ENCODE measurements at places on chromosomes 1 and 21.

DNA sequence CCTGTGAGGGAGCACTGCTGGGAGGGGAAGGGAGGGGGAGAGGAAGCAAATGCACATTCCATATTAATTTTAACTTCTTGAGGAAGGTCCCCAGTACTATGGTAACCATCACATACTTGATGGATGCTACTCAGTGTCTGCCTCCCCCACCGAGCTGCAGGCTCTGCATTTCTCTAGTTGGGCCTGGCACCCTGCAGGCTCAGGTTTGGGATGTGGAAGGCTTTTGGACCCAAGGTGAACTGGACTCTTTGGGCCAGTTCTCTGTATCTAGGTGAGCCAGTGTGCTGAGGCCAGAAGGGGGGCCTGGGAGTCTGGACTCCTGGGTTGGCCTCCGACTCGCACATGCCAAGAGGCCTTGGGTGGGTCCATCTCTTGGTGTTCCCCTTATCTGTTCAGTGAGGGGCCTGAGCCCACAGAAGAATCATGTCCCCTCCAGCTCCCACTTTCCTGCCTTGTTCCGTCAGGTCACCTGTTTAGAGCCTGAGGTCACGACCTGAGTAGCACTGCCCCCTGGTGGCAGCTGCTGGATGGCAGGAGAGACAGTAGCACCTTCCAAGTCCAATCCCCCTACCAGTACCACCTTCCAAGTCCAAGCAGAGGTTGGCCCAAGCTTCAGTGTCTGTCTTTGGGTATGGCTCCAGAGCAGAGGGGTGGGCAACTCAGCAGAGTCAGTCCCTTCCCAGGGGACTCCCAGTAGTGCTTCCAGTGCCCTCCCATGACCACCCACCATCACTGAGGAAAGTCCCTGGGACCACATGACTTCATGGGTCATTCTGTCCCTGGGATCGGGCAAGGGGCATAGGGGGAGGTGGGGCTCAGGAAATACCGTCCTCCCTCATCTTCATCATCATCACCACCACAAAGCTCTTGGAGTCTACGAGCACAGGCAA is 241.8 kb downstream of the TRABD2B start:
- H3K36me3 ChIP-seq, result no peaks in the 10 kb centered on the region
- peaks cover 14% of the 10 kb centered on the region for H3K27me3 ChIP-seq
- peak; percentile 45 for DNase-seq
- no peak overlapping the region for H3K27ac ChIP-seq
- H3K4me1 ChIP-seq, result no peaks in the 10 kb centered on the region

DNA sequence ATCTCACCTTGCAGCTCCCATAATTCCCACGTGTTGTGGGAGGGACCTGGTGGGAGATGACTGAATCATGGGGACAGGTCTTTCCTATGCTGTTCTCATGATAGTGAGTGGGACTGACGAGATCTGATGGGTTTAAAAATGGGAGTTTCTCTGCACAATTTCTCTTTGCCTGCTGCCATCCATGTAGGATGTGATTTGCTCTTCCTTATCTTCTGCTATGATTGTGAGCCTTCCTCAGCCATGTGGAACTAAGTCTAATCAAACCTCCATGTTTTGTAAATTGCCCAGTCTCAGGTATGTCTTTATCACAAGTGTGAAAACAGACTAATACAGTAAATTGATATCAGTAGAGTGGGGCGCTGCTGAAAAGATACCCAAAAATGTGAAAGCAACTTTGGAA is 195.7 kb downstream of the SLC44A5 start:
- H3K4me3 ChIP-seq, result no peak overlapping the region
- H3K27me3 ChIP-seq, result no peaks in the 10 kb centered on the region
- no peaks in the 10 kb centered on the region for H3K4me1 ChIP-seq
- no peak for DNase-seq
- H3K27ac ChIP-seq, result no peak overlapping the region
- H3K36me3 ChIP-seq, result no peaks in the 10 kb centered on the region

DNA sequence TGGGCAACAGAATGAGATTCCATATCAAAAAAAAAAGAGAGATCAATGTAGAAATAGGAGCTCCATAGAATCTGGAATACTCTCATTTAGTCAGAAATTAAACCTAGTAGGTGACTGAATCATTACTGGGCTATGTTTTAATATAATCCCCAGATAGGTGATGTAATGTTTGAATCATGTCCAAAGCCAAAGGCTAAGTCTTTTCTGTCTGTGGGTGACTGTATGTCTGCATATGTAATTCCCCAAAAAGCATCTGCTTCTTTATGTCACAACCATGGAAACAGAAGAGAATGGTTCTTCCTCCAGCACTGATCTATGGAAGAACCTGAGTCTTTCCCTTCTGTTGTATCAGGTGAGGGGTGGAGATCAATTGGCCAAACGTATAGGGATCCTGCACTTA is 5.8 kb downstream of the LAMC2 start:
- H3K4me3 ChIP-seq, result no peak overlapping the region
- H3K36me3 ChIP-seq, result no peaks in the 10 kb centered on the region
- H3K27me3 ChIP-seq, result peaks cover 14% of the 10 kb centered on the region
- peaks cover 12% of the 10 kb centered on the region for H3K4me1 ChIP-seq

DNA sequence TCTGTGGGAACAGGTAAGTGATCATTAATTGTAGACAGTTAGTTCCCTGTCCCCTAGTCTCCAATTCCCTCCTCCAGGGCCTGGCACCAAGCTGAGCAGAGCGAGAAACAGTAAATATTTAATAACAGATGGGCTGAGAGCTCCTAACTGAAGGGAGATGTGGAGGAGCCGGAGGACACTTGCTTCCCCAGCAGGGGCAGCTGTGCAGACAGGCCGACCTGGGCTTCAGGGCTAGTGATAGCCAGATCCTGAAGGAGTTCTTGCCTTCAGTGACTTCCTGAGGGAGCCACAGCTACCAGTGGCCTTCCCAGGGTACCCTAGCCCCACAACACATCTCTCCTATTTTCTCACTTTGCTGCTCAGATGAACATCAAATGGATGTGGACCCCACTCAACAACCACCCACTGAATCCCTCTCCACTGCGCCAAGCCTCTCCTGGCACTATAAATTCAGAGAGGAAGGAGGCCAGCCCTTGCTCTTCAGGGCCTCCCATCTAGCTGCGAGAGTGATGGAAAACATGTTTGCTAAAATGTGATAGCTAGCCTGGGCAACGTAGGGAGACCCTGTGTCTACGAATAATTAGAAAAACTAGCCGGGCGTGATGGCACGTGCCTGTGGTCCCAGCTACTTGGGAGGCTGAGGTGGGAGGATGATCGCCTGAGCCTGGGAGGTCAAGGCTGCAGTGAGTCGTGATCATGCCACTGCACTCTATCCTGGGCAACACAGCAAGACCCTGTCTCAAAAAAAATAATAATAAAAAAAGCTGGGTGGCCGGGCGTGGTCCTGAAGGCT is 26.9 kb upstream of the SYNC start:
- H3K27me3 ChIP-seq, result peaks cover 11% of the 10 kb centered on the region
- peaks cover 11% of the 10 kb centered on the region for H3K4me1 ChIP-seq
- DNase-seq, result no peak
- no peak overlapping the region for H3K27ac ChIP-seq

DNA sequence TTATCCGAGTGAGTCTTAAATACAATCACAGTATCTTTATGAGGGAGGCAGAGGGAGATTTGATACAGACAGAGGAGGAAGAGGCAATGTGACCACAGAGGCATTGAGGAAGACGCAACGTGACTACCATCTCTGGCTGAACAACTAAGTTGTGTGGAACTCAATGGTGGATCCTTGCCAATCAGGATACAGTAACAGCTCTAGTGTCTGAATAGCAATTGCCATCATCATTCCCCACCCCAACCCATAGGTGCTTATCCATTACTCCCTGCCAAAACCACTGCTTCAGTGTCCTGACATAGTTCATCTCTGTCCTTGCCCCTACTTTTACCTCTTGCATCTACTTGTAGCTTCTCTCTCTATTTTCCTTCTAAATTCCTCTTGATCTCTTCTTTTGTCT is 20.5 kb upstream of the RHBDL2 start:
- H3K36me3 ChIP-seq, result no peaks in the 10 kb centered on the region
- H3K27me3 ChIP-seq, result no peaks in the 10 kb centered on the region
- H3K4me3 ChIP-seq, result no peak overlapping the region

GRCh38 chr1:227102056-227102455 is 162.0 kb downstream of the COQ8A start:
- no peak overlapping the region for H3K27ac ChIP-seq
- peaks cover 7% of the 10 kb centered on the region for H3K27me3 ChIP-seq
- no peak for DNase-seq
- no peaks in the 10 kb centered on the region for H3K4me1 ChIP-seq
- no peak overlapping the region for H3K4me3 ChIP-seq
- no peaks in the 10 kb centered on the region for H3K36me3 ChIP-seq

DNA sequence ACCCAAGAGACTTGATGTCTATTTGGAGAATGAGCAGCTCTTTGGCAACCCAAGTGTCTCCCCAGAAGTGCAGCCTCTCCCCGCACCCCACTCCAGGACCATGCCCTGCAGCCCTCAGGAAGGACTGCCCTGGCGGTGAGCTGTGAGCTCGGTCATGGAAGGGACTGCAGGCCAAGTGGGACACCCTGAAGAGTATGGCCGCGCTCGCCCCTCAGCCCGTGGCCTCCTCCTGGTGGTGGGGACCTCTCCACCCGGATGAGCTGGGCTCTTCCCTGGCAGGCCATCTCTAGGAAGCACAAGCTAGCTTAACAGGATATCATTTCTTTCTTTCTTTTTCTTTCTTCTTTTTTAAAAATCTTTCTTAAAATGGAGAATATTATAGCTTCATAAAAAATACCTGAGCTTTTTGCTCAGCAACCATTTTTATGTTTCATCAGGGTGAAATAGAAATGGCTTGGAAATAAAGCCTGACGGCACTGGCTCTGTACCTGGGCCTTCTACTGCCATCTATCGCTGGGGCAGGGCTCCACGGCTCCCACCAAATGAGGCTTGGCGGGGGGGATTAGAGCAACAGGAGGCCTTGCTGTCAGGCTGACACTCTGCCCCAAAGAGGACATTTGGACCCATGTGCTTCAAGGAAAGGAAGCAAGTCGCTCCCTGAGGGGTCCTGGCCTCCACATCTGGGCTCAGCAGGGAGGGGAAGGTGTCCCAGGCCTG is 296.2 kb upstream of the VAMP3 start:
- no peaks in the 10 kb centered on the region for H3K4me1 ChIP-seq
- H3K4me3 ChIP-seq, result no peak overlapping the region
- DNase-seq, result no peak
- H3K27me3 ChIP-seq, result no peaks in the 10 kb centered on the region
